ENCODE measurements at places on chromosomes 3 and 15.

GRCh38 chr3:69174871-69175737, 52.7 kb upstream of the LMOD3 start:
- DNase-seq = no peak

- DNase-seq = peak; percentile 58
These were observed 200.0 kb upstream of the UBE2E2 start for GRCh38 chr3:23002836-23003732.

DNA sequence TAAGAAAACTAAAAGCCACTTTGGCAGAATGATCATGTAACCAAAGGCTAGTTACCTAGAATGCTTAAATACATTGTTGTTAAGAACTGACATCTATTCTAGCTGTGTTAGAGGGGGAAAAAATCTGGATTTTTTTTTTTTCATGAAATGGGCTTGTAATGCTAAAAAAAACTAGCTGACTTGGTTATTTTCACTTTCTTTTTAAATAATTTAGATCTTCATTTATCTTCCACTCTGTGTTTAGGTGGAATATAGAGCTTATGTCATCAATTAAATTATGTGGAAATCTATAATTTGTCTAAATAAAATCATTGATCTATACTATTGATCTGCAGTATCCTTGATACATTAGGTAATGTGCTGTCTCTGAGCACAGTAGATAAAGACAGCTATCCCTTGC, 217.4 kb downstream of the TCF12 start:
- DNase-seq = no peak

DNA sequence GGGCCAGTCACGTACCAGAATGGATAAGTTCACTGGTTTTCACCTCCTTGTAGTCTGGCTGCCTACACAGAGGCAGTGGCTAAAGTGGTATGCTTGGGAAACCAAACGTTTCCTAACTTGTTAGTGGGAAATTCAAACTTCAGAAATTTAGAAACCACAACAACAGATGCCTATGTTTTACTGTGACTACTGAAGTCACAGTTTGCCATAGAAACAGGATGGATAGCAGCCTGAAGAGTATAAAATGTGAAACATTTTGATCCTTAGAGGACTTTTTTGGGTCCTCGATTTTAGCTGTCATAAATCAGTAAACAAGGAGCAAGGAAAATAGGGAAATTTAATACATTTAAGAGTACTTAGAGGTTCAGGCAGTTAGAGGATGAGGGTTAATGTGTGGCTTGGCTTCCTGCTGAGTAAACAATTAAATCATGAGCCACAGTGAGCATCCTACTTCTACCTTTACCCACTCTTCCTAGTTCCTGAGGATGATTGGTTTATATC, 48.6 kb downstream of the CMSS1 start:
- DNase-seq = no peak
